ENCODE measurements at places on chromosomes 7 and 10. TPM values are rescaled to one million over a fixed set of nuclear protein-coding genes. Genes with fewer than 3 reads are reported as not detected.

DNA sequence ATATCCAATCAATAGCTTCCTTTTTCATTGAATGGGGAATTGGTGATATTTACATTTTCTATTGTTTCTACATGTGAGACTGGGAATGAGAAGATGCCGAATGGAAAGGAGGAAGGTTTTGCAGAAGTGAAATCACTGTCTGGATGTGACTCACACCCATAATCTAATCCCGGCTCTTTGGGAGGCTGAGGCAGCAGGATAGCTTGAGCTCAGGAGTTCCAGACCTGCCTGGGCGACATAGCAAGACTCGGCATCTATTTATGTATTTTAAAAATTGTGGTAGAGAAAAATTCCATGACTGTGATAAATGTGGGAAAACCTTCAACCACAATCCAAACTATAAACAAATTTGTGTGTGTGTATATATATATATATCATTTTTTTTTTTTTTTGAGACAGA is 10.9 kb upstream of the FIS1 start:
- DNase-seq, result no peak
- H3K36me3 ChIP-seq, result peaks cover under 1% of the 10 kb centered on the region
- H3K4me3 ChIP-seq, result no peak overlapping the region
- peaks cover 12% of the 10 kb centered on the region for H3K27me3 ChIP-seq
- H3K4me1 ChIP-seq, result peaks cover 9% of the 10 kb centered on the region

GRCh38 chr7:106114716-106115383 is 2.7 kb upstream of the SYPL1 start:
- no peak overlapping the region for H3K4me3 ChIP-seq
- no peaks in the 10 kb centered on the region for H3K27me3 ChIP-seq
- peaks cover 16% of the 10 kb centered on the region for H3K4me1 ChIP-seq
- H3K36me3 ChIP-seq, result no peaks in the 10 kb centered on the region
- no peak for DNase-seq

- no peak overlapping the region for H3K4me3 ChIP-seq
- no peak for DNase-seq
- no peaks in the 10 kb centered on the region for H3K27me3 ChIP-seq
- H3K27ac ChIP-seq, result no peak overlapping the region
- H3K36me3 ChIP-seq, result no peaks in the 10 kb centered on the region
Measured at GRCh38 chr10:1406132-1406966, 331.0 kb downstream of the ADARB2 start.

- no peaks in the 10 kb centered on the region for H3K4me1 ChIP-seq
- DNase-seq, result no peak
- H3K4me3 ChIP-seq, result no peak overlapping the region
- no peak overlapping the region for H3K27ac ChIP-seq
- H3K36me3 ChIP-seq, result no peaks in the 10 kb centered on the region
Measured at GRCh38 chr10:97596101-97597082, 6.9 kb downstream of the C10orf62 start.

DNA sequence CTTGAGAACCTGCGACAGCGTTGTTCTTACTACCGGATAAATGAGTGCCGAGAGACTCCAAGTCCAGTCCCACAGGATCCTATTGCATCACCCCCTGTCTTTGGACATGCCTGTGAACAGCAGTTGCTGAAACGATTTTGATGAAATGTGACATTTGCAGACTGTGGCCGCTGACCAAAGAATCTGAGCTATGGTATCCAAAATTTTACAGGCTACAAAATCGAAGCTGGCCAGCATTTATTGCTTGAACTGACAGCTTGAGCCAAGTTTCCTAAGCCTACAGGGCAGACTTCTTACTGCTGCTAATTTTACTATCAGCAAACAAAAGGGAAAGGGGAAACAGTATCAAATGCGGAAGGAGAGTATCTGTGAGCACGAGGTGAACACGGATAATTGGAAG is 12.1 kb upstream of the NPVF start:
- no peak overlapping the region for H3K4me3 ChIP-seq
- H3K27me3 ChIP-seq, result no peaks in the 10 kb centered on the region
- H3K36me3 ChIP-seq, result no peaks in the 10 kb centered on the region
- DNase-seq, result no peak
- H3K4me1 ChIP-seq, result peaks cover 12% of the 10 kb centered on the region

DNA sequence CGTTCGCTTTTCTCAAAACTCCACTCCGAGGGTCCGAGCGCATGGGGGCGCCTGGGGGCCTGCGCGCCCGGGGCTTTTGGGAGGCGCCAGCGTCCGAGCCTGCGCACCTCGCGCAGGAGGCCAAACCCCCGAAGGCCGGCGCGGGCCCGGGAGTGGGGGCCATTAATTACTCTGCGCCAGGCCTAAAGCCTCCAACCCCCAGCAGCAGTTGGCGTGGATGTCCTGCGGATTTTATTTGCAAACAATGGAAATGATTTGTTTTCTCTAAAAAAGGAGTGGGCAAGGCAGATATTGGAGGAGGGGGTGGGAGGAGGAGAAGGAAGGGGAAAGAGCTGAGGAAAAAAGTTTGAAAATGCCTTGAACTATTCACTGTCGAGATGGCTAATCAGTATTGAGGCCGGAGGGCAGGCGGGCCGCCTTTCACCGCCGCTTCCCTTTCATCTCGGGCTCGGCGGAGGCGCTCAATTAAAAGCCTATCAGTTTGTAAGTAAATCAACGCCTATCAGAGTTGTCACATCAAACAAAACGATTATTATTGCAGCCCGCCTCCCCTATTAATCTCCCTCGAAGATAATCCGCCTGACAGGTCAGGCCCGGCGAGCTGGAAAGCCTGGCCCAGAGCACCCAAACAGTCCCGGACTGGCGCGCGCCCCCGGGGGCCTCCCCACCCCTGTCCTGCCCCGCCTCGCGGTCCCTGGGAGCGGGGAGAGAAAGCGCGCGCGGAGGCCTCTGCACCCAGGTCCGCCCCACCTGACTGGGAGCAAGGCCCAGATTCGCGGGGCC is 3.4 kb upstream of the ZNF503 start:
- H3K27me3 ChIP-seq, result peaks cover 100% of the 10 kb centered on the region
- peaks cover 11% of the 10 kb centered on the region for H3K4me1 ChIP-seq
- no peak overlapping the region for H3K4me3 ChIP-seq

DNA sequence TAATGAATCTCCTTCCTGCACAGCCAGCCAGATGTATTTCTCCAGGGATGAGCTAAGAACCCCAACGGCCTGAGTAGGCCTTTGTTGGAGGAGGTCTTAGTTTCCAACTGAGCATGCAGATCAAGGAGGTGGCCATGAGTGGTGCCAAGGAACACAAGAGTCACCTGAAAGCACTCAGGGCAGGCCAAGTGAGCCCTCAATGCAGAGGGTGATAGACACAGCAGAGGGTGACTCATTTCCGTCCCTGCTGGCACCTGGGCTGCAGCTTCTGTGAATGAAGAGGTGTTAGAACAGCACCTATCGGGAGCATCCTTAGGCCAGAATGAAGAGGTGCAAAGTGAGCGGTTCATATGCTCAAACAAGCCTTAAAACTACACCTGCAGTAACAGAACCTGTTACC is 211.8 kb downstream of the FRMD4A start:
- H3K27me3 ChIP-seq, result no peaks in the 10 kb centered on the region
- no peaks in the 10 kb centered on the region for H3K36me3 ChIP-seq
- no peaks in the 10 kb centered on the region for H3K4me1 ChIP-seq
- DNase-seq, result no peak
- H3K4me3 ChIP-seq, result no peak overlapping the region
- no peak overlapping the region for H3K27ac ChIP-seq

- H3K4me3 ChIP-seq, result no peak overlapping the region
- no peaks in the 10 kb centered on the region for H3K4me1 ChIP-seq
- no peaks in the 10 kb centered on the region for H3K27me3 ChIP-seq
- no peak overlapping the region for H3K27ac ChIP-seq
Measured at GRCh38 chr10:57891201-57892006, 376.3 kb downstream of the IPMK start.

DNA sequence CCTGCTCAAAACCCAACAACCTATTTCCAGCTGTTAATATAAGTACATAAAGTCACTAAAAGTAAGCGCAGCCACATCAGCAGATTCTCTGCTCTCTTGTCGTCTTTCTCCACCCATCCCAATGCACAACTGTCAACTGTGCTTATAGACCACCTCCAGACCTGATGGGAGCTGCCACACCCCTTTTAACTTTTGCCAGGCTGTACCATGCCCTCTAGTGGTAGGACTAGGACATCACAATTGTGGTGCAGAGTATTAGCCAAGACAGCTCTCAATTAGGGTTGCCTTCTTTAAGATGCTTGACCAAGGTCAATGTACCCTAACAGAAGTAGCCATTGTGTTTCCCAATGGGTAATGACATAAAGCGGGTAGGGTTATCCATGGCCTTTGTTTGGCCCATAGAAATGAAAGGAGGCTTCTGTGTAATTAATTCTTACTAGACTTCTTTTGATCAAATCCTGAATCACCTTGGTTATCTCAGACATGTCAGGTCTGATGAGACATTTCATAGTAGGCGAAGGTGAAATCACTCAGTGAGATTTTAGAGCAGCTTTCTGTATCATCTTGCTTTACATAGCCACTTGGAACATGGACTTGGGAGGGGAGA is 68.1 kb downstream of the SCRN1 start:
- no peaks in the 10 kb centered on the region for H3K4me1 ChIP-seq
- peak; percentile 34 for DNase-seq
- H3K27me3 ChIP-seq, result no peaks in the 10 kb centered on the region
- H3K36me3 ChIP-seq, result peaks cover 30% of the 10 kb centered on the region

- H3K36me3 ChIP-seq, result no peaks in the 10 kb centered on the region
- DNase-seq, result no peak
Measured at GRCh38 chr10:14025283-14026189, 305.2 kb downstream of the FRMD4A start.

DNA sequence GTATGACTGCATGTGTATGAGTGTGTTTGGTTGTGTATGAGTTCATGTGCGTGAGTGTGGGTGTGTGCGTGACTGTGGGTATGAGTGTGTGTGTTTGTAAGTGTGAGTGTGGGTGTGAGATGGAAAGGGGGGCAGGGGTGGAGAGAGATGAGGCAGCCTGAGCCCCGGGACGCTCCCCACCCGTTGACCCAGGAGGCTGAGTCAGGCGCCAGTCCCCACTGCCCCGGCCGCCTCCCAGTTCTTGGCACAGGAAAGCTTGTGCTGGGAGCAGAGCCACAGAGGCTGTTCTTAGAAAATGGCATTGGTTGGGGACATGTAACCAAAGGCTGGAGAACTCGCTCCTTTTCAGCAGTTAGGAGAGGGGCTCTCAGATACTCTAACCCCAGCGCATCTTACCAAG is 27.8 kb upstream of the NUB1 start:
- H3K4me3 ChIP-seq, result no peak overlapping the region
- H3K27ac ChIP-seq, result no peak overlapping the region
- H3K4me1 ChIP-seq, result no peaks in the 10 kb centered on the region
- DNase-seq, result no peak
- H3K27me3 ChIP-seq, result peaks cover 8% of the 10 kb centered on the region
- H3K36me3 ChIP-seq, result no peaks in the 10 kb centered on the region

DNA sequence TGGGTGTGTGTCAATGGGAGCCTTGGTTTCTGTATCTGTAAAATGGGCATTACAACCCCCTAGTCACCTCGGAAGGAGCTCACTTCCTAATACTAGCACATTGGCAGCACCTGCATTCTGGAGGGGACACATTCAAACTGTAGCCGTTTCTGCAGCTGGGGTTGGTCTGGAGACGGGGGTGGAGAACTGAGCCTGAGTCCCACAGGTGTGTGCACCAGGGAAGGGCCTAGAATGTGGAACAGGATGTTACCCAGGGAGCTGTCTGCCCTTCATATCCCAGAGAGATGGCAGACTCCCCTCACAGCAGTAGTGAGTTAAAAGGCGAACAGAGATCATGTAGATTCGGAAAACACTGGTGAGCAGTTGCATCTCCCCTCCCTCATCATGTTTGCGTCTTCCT is 272.8 kb upstream of the ZNF32 start:
- no peak overlapping the region for H3K4me3 ChIP-seq
- no peaks in the 10 kb centered on the region for H3K27me3 ChIP-seq
- H3K27ac ChIP-seq, result no peak overlapping the region
- no peaks in the 10 kb centered on the region for H3K36me3 ChIP-seq

- no peak for DNase-seq
- H3K27me3 ChIP-seq, result no peaks in the 10 kb centered on the region
- H3K36me3 ChIP-seq, result no peaks in the 10 kb centered on the region
- H3K4me3 ChIP-seq, result no peak overlapping the region
Measured at GRCh38 chr10:60082341-60082740, 176.0 kb upstream of the CCDC6 start.

CCDC3 gene
- total RNA-seq, result 17.3 TPM

DNA sequence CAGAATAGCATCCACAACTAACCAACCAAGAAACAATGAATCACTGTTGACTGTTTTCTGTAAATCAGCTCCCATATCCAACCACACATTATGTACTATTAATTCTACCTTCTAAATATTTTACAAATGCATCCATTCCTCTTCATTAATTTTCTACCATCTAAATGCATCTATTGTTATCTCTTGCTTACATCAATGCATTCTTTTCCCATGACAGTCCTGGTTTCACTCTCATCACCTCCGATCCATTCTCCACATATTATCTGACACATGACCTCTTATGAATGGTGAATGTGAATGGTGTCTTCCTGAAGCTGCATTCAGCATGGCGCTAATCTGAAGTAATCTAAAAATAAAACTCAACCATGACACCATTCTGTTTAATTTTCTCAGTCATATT is 153.8 kb upstream of the CALCR start:
- no peak overlapping the region for H3K27ac ChIP-seq
- H3K27me3 ChIP-seq, result no peaks in the 10 kb centered on the region
- no peaks in the 10 kb centered on the region for H3K4me1 ChIP-seq
- no peaks in the 10 kb centered on the region for H3K36me3 ChIP-seq

SCART1 gene
- 0.94 TPM for total RNA-seq

ANKRD22 gene
- total RNA-seq, result 15.5 TPM

DNA sequence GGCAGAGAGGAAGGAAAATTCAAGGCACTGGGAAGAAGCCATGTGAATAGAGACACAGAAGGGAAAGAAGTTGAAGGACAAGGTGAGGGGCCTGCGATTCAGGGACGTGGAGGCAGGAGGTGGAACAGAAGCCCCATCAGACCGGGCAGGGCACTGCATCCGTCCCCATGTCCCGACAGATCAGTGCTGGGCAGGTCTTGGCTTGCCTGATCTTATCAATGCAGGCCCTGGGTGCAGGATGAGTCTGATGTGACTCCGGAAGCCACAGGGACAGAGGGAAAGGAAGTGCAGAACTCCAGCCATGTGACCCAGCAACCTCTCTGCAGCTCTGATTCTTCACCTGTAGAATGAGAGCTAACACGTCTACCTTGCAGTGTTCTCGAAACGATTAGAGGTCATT is 136.2 kb upstream of the CTBP2 start:
- no peak overlapping the region for H3K27ac ChIP-seq
- no peaks in the 10 kb centered on the region for H3K27me3 ChIP-seq

GRCh38 chr7:82021713-82022112 is 251.9 kb upstream of the HGF start:
- H3K36me3 ChIP-seq, result no peaks in the 10 kb centered on the region
- H3K4me3 ChIP-seq, result no peak overlapping the region
- no peak for DNase-seq
- no peaks in the 10 kb centered on the region for H3K4me1 ChIP-seq

DNA sequence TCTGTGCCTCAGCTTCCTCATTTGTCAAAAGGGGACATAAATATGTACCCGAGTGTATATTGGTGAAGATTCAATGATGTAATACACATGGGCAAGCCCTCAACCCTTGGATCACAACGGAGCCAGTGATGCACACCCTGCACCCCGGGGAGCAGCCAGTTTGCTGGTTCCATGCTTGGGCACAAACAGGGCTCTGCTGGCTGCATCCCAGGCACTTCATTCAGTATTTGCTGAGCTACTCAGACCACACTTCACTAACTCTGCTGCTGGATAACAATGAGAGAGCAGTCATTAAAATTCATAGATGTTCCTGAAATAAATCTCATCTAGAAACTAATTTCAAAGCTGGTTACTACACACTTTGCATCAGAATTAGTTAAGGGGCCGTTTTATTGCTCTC is 72.0 kb downstream of the SCRN1 start:
- peaks cover 36% of the 10 kb centered on the region for H3K36me3 ChIP-seq
- no peak overlapping the region for H3K4me3 ChIP-seq
- H3K27ac ChIP-seq, result no peak overlapping the region

GRB10 gene
- 2.8 TPM for total RNA-seq

Data from thymus (tissue), 14 donors.